Muscle of arm (tissue), 14 donors: ENCODE measurements at places on chromosomes 4 and X. TPM values are rescaled to one million over a fixed set of nuclear protein-coding genes. Genes with fewer than 3 reads are reported as not detected.

Gene LPAR4
- polyA plus RNA-seq = 39.6 TPM

Gene TBX22
- 0.28 TPM for polyA plus RNA-seq

DNA sequence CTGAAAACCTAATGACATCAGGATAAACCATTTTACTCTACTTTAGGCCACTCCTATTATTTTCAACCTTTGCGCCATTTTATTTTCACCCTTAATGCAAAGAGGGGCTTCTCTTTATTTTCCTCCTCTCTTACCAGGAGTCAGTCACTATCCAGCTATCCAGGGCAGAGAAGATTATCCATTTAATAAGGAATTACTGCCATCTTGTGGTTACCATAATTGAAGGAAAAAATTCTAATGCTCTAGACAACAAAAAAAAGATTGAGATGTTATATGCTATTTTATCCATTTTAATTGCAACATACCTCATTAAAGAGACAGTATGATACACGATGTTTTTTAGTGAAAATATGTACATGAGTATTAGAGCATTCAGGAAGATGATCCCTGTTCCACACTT, 514.5 kb upstream of the FAM241A start:
- DNase-seq = peak; percentile 19

- DNase-seq = no peak
These were observed 286.0 kb upstream of the RASGEF1B start for GRCh38 chr4:81757691-81758090.

Gene AMOT
- polyA plus RNA-seq = 43.6 TPM

GRCh38 chrX:38636949-38637819, 75.8 kb downstream of the TSPAN7 start:
- no peak for DNase-seq

Gene MAGEC3
- polyA plus RNA-seq = 1.2 TPM

Gene WDFY3
- 18.3 TPM for polyA plus RNA-seq

- DNase-seq = no peak
These were observed 535.1 kb downstream of the FAT4 start for GRCh38 chr4:125849869-125850268.

- DNase-seq = no peak
These were observed 870.6 kb upstream of the SLIT2 start for GRCh38 chr4:19381068-19381467.

Gene SOX3
- polyA plus RNA-seq = not detected

Gene CSAG3
- polyA plus RNA-seq = not detected

DNA sequence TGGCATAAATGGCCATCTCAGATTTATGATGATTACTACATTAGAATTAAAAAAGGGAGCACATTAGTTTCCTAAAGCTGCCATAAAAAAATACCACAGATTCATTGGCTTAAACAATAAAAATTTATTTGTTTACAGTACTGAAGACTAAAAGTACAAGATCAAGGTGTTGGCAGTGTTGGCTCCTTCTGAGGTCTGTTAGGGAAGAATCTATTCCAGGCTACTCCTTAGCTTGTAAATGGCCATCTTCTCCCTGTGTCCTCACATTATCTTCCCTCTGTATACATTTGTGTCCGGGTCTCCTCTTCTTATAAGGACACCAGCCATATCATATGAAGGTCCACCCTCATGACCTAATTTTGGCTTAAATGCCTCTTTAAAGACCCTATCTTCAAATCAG, 341.0 kb downstream of the SLC7A11 start:
- no peak for DNase-seq

- DNase-seq = no peak
These were observed 16.4 kb downstream of the TMEM154 start for GRCh38 chr4:152663203-152664066.

DNA sequence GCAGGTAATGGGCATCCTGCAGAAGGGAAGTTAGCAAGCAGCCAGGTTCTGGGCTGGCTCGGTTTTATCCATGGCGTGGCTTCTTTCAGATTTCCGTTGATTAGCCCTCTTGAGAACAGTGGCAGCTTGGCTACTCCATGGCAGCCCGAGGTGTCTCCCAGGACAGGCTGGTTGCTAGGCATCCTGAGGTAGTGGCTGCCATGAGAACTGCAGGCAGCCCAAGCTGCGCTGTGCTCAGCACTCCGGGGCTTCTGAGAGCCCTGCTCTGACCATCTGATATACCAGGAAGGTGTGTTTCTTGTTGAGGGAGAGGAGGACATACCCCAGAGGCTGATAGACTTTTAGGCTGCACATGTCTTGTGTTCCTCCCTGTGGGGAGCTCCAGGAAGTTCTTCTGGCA, 253.4 kb upstream of the CASK start:
- no peak for DNase-seq

DNA sequence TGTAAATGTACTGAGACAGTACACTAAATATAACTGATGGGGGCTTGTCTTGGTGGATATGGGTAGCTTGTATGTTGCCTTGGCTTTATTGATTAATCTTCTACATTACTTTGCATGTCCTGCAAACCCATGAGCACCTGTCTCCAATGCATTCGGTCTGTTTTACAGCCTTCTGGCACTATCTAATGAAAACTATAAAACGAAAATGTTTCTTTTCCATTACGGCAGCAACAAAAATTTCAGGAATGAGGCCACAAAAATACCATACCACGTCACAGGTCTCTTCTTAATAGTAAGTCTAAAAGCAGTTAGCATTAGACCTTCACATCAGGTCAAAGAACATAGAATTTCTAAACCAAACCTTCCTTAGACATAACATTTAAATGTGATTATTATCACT, 49.8 kb downstream of the EDNRA start:
- DNase-seq = no peak

GRCh38 chrX:133297284-133297683, 79.1 kb upstream of the TFDP3 start:
- no peak for DNase-seq

DNA sequence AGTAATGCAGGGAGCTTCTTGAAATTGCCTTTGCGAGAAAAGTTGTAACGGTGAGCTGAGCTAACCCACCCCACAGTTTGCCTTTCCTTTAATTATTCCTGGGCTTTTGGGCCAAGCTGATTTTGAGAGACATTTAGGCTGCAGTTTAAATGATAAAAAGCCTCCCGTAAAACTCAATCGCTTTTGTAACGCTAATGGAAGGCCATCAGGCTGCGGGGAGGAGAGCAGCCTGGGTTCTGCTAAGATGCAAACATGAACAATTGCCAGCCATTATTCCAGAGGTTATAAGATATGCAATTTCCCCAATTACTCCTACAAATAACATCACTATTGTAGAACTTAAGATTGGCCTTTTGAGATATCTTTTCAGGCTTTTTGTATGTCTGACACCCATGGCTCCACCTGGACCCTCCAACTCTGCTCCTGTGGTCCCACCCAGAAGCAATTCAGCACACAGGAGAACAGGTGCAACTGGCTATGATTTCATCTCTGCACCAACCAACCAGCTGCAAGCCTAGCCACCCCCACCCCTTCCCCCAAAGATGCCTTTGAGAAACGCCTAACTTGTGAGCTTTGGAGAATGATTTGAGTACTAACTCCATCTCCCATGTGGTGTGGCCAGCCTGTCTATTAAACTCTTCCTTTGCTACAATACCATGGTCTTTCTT, 108.2 kb upstream of the FAM9C start:
- DNase-seq = no peak

DNA sequence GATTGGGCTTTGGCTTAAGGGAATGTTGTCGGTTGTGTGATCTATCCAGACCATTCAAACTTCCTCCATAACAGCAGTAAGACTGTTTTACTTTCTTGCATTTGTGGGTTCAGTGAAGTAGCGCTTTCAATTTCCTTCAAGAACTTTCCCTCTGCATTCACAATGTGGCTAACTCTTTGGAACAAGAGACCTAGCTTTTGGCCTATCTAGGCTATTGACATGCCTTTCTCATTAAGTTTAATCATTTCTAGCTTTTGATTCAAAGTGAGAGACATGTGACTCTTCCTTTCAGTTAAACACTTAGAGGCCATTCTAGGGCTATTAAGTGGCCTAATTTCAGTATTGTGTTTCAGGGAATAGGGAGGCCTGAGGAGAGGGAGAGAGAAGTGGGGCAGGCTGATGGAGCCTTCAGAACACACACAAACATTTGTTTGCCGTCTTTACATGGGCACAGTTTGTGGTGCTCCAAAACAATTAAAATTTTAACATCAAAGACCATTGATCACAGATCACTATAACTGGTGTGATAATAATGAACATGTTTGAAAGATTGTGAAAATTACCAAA, 34.1 kb downstream of the ADH5 start:
- DNase-seq = no peak

Gene LDB2
- polyA plus RNA-seq = 52.2 TPM

DNA sequence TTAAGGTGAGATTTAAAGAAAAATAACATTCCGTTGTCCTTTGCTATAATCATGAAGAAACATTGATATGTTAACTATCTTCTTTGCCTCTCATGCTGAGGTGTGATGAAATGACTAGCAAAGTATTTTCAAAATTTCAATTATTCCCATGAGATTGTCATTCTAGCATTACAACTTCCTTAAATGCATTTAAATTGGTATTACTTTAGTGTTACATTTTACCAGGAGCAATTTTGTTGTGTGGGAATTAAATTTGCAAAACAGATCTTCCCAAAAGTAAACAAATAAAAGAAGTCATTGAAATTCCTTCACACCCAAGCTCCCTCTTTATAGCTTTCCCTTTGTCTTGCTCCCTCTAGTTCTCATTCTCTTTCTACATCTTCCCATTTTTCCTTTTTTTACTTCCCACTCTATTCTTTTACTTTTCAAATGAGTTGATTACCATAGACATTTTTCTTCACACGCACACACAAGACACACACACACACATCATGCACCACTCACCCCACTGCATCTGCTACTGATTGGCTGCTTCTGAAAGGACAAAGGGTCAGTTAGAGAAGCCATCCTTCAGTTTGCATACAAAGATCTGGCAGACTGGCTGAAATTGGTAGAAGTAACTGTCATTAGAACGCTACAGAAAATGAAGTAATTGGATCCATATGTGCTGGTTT, 10.0 kb upstream of the APELA start:
- DNase-seq = peak; percentile 4

- no peak for DNase-seq
These were observed 38.5 kb upstream of the STPG2 start for GRCh38 chr4:98181809-98182208.

- no peak for DNase-seq
These were observed 2.8 kb downstream of the MXD4 start for GRCh38 chr4:2259036-2259540.

Gene FAM236B
- not detected for polyA plus RNA-seq

GRCh38 chr4:146488495-146489174, 33.1 kb downstream of the SLC10A7 start:
- no peak for DNase-seq

- peak; percentile 89 for DNase-seq
These were observed 28.1 kb upstream of the SPON2 start for GRCh38 chr4:1200425-1201035.

- DNase-seq = peak; percentile 47
These were observed 512 bp downstream of the NOP14 start for GRCh38 chr4:2962614-2963174.

- DNase-seq = no peak
These were observed 67.1 kb downstream of the USP38 start for GRCh38 chr4:143251779-143252178.

Gene TMPRSS11F
- 0.32 TPM for polyA plus RNA-seq

Gene IRS4
- polyA plus RNA-seq = 0.22 TPM

Gene PASD1
- not detected for polyA plus RNA-seq

DNA sequence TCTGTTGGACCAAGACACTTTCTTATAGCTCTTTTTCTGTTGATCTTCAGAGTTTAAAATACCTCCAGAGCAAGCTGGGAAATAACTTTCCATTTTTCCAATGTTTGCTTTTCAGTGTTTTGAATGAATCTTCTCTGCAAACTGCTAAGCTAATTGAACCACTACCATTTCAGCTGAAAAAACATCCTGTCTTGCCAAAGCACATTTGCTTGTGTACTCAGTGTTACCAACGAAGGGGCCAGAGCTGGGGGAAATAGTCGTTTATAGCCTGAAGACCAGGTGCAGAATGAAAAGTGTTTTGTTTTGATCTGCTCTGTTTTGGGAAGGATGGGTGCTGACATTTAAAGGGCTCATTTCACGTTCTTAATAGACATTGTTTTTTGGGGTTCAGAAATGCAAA, 88.4 kb upstream of the CLNK start:
- DNase-seq = no peak

DNA sequence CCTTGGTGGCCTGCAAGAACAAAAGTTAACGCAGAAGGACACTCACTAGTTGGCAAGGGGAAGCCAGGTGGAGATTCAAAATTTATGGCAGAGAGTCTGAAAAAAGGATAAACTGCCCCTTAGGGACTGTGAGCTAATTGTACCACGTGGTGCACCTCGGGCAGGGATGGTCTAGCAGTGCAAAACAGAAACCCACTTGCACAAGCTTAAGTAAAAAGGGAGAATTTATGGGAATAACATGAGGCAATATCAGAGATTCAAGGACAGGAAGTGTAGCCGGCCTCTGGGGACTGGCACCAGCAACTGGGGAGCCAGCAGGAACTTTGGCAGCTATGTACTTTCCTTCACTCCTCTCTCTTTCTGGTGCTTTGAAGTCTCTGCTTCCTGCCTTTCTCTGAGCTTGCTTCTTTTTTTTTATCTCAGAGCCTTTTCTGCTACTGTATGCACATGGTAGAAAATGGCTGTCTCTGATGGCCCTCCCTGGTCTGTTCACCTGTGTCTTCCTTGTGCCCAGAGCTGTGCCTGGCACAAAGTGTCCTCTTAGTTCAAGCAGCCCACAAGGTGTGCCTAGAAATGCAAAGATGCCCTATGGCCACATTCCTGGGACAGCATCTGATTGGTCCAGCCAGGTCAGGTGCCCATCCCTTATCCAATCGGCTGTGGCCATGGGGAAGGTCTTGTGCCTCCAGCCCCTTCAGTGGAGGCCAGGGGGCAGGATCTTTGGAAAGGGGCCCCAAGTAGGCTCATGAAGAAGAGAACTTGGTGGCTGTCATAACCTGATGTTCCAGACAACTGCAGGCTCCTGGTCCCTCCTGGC, 114.8 kb upstream of the ATP6AP2 start:
- DNase-seq = no peak

DNA sequence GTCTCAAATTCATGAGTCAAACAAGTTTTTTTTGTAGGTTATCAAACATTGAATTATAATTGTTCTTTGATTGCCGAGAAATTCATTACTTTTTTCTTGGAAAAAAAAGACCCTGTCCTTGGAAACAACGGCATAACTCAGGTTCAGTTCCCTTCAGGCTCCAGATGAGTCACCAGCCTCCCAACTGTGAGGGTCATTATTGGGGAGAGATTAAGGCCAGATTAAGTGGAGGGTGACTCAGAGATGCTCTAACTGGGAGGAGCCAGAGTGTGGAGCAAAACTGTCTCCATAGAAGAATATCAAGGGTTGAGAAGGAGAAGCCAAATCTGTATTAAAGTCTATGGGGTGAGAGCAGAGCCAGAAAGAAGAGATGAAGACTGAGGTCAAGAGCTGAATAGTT, 9.6 kb downstream of the ADGRG4 start:
- no peak for DNase-seq

GRCh38 chrX:15451913-15452312, 41.2 kb downstream of the PIR start:
- DNase-seq = no peak

Gene C4orf36
- 0.36 TPM for polyA plus RNA-seq
